ENCODE measurements at places on chromosomes 2 and 18.

DNA sequence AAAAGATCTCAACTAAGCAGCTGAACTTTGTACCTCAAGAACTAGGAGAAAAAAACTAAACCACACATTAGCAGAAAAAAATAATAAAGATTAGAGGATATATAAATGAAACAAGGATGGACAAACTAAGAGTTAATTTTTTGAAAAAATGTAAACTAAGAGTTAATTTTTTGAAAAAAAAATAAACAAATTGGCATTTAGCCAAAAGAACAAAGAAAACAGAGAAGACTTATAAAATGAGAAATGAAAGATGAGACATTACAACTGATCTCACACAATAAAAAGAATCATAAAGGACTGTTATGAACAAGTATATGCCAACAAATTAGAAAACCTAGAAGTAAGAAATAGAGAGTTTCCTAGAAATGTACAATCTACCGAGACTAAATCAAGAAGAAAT, 859.2 kb upstream of the GYPC start:
- DNase-seq, result no peak

DNA sequence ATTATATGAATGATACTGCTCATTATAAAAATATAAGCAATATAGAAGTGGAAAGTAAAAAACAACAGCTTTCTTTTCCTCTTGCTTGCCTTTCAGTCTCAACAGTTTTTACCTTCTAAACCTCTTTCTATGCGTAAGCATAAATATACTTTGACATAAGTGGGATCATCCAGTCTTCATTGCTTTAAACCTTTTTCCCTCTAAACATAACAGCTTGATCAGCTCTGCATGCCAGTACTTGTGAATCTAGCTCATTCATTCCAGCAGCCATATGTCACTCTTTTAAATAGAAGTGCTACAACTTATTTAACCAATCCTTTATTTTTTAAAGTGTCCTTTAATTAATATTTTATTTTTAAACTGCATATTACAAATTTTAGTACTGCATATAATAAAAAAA, 88.1 kb downstream of the TTC27 start:
- DNase-seq, result no peak

- DNase-seq, result no peak
Observed at GRCh38 chr2:165902934-165903333, 50.6 kb downstream of the TTC21B start.

DNA sequence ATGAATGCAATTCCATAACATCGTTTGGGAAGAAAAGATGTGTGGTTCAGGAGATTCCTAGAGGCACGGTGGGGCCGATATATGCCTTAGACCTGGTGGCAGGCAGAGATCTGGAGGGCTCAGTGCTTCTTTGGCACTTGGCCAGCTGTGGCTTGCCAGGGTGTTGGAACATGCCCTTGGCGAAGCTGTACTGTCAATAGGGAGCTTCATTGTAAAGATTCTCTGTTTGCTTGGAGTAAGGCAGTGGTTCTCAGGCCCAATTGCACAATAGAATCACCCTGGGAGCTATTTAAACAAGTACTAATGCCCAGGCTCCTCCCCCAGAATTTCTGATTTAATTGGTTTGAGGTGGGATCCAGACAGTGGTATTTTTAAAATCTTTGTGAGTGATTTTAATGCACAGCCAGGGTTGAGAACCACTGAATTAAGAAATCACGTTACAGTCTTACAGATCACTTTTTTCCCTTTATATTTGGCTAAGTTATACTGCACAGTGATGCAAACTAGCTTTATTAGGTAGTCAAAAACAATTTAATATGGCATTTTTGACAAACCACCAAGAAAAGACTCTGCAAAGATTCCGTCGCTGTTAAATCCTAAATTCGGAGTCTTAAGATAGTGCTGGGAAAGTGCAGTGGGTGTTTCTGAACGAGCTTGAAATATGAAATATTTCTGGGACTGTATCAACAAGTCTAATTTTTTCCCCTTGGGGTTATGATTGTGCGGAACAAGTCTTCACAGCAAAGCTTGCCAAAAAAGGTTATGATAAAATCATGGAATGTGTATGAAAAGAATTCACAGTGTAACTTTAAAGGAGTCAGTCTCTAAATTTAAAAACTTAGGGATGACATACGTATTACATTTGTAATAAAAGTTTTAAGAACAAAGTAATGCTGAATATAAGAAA, 78.0 kb downstream of the CRIM1 start:
- no peak for DNase-seq

GRCh38 chr18:23743733-23744333, 54.6 kb downstream of the LAMA3 start:
- no peak for DNase-seq

DNA sequence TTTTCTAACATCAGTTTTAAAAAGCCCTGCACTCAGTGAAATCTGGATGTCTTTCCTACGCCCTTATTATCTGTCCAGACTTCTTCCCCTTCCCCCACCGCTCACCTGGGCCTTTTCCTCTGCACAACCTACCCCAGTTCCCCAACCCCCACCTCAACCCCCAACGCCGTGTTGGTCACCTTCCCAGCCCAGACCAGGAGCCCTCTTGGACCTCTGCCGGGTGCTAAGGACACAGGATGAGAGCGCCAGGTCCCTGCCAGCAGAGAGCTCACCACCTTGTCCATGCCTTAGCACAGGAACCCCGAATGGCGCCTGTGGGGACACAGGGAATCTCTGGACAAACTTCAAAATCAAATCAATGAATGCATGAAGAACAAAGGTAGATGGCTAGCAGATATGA, 966 bp upstream of the RBM43 start:
- no peak for DNase-seq

DNA sequence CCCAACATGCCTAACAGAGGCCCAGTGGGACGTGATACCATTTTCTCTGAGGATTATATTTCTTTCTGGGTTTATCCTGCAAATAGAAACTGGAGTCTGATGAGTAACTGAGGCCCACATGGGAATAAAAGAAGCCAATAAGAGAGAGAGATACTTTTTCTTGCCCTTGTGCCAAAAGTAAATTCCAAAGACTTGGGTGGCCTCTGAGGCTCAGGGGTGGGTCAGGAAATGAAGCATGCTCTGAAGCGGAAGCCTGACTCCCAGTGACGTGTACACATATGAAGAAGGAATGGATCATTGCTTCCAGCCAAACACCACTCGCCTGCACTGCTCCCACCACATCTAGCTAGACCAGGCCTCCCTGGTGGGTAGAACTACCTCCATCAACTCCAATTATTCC, 273.6 kb upstream of the NCKAP5 start:
- DNase-seq, result no peak

DNA sequence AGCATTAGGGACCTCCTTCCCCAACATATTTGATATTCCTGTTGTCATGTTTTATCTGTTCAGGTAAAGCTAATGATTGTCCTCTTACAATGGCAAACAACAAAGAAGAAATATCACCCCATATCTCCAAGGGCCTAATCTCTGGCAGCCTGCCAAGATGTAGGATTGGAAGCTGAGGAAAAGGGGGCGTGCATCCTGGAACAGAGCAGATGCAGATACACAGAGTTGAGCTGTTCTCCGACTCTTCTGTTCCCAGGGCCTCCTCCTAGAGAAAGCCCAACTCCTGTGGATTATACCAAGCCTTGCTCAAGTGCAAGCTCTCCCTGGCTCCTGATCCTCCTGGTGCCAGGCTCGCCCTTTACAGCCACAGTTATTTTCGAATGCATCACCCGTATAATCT, 35.2 kb upstream of the CD207 start:
- no peak for DNase-seq
